ENCODE measurements at places on chromosomes 16 and 17.

- no peak for DNase-seq
Measured at GRCh38 chr17:16911141-16911937, 60.6 kb downstream of the TNFRSF13B start.

GRCh38 chr17:979539-980405 lies at the start of gene NXN:
Gene NXN (minus strand): TSS chr17:979776.
- DNase-seq, result peak; percentile 89

- no peak for DNase-seq
Measured at GRCh38 chr17:68641276-68642117, 40.3 kb upstream of the FAM20A start.

DNA sequence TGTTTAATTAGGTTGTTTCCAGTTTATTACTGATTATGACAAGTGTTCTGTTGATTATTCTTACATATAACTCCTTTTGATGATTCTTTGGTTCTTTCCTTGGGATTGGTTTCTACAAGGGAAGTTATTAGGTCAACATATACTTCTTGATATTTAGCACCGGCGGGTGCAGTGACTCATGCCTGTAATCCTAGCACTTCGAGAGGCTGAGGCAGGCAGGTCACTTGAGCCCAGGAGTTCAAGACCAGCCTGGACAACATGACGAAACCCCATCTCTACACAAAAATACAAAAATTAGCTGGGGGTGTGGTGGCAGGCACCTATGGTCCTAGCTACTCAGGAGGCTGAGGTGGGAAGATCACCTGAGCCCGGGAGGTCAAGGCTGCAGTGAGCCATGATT lies 120.2 kb upstream of the HAS3 start:
- no peak for DNase-seq

GRCh38 chr16:65988024-65988595 lies 378.4 kb upstream of the CDH5 start:
- no peak for DNase-seq

- DNase-seq, result peak; percentile 65
Measured at GRCh38 chr17:40448213-40448638, 5.0 kb downstream of the IGFBP4 start.

GRCh38 chr17:7233701-7234082 lies 625 bp downstream of the DVL2 start:
- no peak for DNase-seq

DNA sequence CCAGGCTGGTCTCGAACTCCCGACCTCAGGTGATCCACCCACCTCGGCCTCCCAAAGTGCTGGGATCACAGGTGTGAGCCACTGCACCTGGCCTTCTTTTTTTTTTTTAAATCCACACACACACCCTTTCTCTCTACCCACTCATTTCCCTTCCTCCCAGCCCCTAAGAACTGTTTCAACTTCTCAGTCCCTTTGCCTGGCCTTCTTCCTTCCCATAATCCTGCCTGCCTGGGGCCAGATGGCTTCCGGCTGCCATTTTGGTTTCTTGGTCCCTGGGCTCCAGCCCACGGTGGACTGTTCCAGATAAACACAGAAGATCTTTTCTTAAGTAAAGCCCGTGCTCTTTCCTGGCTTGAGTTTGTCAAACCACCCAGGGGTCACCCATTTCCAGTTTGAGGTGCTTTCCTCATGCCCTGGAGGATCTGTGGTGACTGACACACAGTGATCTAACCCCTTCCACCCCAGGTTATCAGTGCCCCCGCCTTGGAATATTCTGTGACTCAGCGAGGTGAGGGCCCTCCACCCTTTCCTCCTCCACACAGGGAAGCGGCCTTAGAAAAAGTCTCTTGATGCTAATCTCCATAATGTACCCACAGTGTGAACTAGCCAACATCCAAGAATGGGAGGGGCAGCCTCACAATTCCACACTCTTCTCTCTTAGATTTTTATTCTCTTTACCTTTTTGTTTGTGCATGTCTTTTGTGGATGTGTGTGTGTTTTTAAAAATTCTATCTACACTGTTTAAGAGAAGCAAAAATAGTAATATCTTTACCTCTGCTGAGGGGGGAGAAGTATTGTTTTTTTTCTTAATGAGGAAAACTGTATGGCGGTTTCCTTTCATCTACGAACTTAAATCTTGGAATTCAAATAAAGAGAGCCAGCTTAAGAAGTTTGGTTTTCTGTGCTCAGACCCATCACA lies 60.0 kb downstream of the CRISPLD2 start:
- DNase-seq, result no peak

DNA sequence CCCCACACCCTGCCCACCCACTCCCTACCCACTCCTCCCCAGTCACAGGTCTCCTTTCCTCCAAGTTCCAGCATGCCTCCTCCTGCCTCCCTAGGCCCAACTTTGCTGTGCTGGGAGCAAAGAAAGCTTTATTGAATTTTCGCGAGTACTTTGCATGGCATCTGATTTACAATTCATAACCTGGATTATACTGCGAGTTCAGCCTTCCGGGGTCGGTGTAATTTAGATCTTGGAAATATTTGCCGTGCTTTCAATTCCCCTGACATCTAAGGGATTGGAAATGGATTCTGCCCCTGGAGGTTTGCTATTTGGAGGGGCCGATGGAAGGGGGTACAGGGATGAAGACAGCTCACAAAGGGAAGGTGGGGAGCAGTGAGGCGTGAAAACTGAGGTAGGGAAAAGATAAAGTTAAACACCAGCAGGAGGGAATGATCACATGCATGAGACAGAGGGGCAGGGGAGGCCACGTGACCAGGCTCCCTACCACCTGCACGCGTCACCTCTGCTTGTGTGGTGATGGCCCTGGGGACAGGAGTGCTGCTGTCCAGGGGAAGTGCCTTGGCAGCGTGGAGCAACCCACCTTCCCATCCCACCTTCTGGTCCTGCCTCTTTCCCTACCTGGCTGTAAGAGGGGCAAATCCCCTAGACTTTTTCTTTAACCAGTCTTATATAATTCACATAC lies 132.3 kb upstream of the RPL38 start:
- no peak for DNase-seq

DNA sequence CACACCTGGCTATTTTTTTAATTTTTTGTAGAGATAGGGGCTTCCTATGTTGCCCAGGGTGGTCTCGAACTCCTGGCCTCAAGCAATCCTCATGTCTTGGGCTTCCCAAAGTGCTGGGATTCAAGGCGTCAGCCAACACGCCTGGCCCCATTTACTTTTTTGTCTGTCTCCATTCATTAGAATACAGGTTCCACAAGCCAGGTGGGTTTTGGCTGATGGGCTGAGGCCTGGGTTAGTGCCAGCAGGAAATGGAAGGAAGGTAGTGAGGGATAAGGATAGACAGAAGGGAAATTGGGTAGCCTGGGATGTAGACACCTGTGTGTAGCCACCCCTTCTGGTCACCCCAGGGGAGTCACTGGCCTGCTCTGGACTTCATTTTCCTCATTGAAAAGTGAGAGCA lies 4.4 kb upstream of the IL27 start:
- DNase-seq, result no peak

DNA sequence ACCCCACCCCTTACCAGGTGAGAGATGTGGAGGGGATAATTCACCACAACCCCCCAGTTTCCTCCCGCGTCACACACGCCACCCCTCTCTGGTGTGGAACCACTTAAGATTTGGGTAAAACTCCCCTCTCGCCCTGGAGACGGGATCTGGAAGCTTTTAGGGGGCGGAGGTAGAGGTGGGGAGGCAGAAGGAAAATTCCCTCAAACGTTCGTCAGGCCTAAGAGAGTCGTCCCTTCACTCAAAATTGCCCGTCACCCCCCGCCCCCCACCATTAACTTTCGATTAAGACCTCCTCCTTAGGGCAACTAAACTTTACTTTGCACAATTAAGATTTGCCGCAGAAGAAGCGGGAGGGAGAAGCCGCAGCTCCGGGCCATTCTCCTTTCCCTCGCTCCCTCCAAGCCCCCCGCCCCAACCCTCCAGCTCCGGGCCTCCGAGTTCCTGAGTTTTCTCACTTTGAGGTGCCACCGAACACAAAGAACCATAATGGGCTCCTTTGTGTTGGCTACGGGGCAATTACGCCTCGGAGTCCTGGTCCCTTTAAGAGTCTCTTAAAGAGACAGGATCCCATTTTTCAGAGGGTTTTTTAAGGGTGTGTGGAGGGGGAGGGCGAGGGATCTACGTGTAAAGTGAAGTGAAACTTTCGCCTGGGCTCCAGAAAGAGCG lies 985 bp upstream of the FZD2 start:
- peak; percentile 74 for DNase-seq

DNA sequence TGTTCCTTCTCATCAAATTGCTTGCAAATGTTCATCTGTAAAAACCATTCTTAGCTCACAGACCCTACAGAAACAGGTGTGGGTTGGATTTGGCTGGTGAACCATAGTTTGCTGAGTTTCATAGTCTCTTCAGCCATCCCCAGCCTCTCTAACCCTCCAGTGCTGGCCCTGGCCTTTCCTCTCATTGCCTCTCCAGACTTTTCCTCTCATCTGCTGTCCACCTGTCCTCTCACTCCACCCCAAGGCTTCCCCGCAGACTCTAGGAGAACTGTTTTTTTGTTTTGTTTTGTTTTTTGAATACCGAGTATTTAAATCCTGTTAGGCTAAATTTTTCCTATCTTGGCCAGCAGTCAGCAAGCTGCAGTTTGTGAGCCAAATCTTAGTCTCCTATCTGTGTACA lies 41.1 kb downstream of the MEOX1 start:
- DNase-seq, result no peak

DNA sequence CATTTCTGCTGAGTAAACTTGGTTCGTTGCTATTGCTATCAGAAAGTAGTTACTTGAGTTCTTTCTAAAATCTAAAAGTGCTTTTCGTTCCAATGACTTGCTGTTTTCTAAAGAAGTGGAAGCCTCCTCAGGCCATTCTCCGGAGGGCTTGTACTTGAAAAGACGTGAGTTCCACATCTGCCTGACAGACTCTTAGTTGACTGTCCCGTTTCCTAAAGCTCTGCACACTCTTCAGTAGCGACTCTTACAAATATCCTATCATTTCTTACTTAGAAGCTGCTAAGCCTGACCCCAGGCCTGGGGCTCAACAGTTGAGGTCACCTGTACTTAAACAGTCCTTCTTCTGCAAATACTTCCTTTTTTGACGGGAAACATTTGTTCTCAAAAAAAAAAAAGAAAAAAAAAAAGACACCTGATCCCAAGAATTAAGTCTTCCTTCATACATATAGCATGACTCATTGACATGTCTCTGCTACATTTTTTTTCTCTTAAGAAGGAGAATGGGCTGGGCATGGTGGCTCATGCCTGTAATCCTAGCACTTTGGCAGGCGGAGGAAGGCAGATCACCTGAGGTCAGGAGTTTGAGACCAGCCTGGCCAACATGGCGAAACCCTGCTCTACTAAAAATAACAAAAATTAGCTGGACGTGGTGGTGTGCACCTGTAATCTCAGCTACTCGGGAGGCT lies 61.5 kb downstream of the DHRS7C start:
- DNase-seq, result no peak

DNA sequence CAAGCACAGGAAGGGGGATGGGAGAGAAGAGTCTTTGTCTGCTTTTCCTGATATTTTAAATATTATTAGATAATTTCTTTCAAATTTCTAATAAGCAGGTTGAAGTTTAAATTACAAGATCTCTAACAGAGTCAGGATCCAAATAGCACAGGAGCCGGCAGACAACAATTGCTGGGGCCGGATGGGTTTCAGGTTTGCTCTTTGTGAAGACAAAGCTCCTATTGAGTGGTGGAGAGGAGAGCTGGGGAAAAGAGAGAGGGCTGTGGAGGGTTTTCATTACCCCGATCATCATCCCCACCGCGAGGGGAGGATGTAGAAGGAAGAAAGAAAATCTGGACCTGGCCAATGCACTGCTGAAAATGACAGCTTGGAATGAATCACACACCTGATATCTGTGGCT lies 197.3 kb downstream of the SOX9 start:
- DNase-seq, result no peak

DNA sequence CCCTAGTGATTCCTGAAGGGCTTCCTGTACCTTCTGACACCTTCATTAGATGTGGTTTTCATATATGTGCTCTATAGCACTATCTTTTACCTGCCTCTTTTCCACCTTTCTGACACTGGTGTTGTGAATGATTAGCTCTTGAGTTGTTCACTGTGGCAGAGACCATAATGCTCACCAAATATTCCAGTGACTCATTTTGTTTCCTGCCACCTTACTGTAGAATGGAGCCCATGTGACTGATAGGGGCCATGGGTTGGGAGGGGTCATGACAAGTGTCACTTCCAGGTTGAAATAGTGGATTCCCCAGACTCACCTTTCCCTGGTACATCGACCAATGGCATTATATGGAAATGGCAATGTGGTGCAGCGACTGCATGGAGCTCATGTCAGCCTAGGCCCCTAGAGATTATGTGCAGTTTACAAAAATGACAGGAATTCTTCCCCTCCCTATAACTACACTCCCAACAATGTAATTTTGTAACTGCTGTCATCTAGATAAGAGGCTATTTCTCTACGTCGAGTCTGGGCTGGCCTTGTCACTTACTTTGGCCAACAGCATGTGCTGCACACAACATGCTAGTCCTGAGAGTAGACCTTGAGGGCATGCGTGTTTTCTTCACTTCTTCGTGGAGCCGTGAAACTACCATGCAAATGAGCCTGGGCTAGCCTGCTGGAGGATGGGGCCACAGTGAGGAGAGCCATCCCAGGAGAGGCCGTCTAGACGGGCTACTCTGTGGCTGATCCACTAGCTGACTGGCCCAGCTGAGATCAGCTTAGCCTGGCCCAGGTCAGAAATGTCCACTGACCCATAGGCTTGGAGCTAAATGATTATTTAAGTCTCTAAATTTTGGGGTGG lies 409.5 kb downstream of the CA10 start:
- DNase-seq, result no peak

DNA sequence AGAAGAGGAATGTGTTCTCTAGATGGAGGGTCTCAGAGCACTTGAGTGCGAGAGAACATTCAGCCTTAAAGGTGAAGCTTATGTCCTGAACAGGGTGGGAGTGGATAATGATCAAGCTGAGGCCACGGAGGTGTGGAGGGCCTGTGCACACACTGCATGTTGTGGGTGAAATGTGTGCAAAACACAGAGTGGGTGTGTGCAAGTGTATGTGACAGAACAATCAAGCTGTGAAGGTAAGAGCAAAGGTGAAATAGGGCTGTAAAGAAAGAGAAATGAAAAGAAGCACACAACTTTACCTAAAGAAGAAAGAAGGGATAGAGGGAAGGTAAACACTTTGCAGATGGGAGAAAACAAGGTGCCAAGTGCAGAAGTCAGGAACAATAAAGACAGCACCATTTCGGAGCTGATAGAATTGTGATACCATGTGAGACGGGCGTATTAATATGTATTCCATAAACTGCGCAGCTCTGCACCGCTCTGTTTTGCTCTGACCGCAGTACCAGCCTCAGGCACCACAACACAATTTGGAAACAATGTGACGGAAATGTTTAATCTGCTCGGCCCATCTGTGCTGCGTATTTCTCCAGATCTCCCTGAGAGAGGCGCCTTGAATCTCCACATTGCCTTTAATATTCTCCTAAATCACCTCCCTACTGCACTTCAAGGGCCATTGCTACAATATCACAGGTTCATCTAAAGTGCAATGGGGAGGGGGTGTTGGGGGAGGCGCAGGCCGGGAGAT lies 40.6 kb downstream of the SNX11 start:
- DNase-seq, result no peak

- DNase-seq, result no peak
Measured at GRCh38 chr17:40457964-40458791, 14.9 kb downstream of the IGFBP4 start.

DNA sequence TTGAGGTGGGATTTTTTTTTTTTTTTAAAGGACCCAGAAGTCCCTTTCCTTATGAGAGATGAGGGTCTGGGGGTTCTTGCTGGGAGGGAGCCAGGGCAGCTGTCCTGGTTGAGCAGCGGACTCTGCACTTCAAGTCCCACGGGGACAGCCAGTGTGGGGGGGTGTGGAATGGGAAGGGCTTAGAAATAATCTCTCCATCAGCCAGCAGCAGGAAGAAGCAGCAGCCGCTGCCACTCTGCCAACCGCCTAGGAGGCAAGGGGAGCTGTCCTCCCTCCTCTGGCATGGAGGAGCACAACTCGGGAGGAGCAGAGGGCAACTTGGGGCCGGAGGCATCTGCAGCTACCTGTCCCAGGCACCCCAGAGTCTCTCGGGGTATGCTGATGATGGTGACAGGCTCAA lies at the start of gene KCNG4:
TSS of gene KCNG4 (minus strand) at position 104 of the 400 bp plus-strand sequence. CDS start 2,527 bp downstream, outside the sequence.
- no peak for DNase-seq

Measured in suppressor macrophage treated with lipopolysaccharide for 4 hours (primary cell).